ENCODE measurements at places on chromosomes 11 and 22.

- DNase-seq: no peak
Observed at GRCh38 chr11:2798951-2799761, 86.4 kb downstream of the CDKN1C start.

DNA sequence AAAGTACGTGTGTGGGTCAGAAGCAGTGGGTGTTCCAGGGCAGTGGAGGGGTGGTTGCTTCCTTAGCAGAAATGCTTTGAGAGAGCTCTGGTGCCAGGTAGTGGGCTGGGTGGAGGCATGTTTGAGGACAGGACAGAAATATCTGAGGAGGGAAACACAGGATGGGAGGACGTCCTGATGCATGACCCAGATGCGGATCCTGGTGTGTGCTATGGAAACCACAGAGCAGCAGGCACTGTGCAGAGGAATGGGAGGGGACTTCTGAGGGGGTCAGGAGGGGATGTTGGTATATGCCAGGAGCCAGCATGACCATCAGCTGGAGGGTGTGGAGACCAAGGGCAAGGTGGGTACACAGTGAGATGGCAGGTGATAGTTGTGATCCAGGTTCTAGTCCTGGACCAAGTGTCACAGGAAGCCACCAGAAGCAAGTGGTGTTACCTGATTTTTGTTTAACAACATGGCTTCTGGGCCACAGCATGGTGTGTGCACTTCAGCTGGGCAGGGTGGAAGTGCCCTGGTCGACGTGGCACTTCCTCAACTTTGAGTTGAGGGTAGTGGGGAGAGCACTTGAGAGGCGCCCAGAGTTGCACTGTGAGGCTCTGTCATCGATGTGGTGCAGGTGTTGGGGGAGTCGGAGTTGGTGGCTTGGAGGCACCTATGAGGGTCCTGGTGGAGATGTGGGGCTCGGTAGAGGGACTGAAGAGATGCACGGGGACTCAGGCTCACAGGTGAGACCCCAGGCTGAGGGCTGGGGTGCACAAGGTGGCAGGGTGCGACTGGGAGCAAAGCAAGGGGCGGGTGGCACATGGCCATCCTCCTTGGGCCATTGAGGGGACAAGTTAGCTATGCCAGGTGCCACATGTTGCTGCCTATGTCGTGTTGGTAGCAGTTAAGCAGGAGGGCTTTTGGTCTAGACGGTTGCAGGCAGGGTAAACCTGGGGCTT, 7.5 kb downstream of the DGCR8 start:
- no peak for DNase-seq

GRCh38 chr11:10379871-10380568, 75.0 kb upstream of the AMPD3 start:
- no peak for DNase-seq

- DNase-seq: no peak
Observed at GRCh38 chr22:49083607-49084006, 744.1 kb downstream of the BRD1 start.

GRCh38 chr11:92464822-92465221, 240.2 kb downstream of the FAT3 start:
- DNase-seq: no peak

DNA sequence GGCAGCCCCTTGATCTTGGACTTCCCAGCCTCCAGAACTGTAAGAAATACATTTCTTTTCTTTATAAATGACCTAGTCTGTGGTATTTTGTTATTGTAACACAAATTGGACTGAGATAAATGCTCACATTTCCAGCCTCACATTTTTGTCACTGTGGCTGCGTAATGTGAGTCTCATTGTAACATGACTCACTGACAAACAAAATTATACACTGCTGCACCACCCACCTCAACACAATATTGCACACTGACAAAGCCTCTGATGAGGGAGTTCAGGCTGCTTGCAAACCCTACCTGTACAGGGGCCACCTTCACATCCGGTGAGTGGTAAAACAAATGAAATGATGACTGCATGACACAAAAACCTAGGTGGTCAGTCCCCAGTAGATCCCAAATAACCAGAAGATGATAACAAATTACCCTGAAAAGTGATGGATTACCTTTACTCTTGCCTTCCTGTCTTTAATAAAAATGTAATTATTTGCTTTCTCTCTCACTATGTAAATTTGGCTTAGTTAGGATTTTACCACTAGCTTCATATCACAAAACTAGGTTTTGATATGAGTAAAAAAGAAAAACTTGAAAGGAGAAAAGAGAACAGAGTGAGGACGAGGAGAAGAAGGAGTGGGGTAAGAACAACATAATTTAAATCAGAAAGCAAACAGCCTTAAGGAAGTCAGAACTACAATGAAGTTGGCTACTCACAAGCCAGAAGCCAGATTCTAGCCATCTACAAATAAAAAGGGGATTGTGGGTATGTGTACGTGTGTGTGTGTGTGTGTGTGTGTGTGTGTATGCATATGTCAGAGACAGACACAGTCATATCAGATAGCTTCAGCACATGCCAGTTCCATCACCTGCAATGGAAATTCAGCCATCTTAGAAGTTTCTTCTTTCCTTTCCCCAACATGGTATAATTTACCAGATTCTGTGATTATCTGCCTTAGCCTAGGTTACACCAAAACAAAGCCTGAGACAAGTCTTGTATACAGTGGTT, 53.4 kb upstream of the SESN3 start:
- DNase-seq: no peak

DNA sequence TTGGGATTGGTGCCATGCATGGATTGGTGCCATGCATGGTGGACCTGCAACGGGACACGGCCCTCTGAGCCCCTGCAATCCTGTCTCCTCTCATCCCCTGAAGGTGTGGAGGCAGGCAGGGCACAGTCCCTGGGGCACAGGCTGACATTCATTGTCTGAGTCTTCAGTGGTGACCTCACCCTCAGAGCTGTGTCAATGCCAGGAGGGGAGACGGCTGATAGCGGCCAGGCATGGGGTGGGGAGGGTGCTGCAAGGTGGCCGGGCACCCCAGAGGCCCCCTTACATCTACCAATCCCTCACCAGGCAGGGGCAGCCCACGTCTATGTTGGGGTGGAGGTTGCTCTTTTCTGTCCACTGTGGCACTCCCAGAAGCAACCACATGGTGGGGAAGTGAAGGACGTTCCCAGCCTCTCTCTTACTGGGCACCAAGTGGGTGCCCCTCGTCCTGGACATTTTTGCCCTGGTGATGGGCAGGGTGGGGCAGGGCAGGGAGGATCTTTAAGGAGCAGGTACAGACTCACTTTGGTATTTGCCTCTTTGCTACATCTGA, 47.6 kb downstream of the NECTIN1 start:
- no peak for DNase-seq

DNA sequence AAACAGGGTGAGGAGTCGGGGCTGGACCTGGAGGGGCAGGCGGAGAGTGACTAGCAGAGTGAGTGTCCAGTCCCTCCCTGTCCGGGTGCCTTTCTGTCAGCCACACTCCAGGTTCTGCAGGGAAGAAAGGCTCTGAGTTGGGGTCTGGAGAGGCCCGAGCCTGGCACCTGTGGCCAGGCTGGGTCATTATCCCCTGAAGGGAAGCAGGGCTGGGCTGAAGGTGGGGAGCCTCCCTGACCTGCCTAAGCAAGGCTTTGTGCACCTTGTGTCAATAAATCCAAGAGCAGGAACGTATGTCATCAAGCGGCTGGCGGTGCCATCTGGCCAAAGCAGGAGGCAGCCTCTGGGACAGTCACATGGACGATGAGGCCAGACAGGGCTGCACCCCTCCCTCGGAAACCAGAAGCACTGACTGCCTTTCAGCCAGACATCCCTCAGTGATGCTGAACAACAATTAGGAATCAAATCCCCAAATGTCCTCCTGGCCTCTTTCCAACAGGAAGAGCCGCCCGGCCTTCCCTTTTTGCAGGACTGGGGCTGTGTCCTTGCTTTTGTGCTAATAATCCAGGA, 73.9 kb upstream of the FGF3 start:
- no peak for DNase-seq

DNA sequence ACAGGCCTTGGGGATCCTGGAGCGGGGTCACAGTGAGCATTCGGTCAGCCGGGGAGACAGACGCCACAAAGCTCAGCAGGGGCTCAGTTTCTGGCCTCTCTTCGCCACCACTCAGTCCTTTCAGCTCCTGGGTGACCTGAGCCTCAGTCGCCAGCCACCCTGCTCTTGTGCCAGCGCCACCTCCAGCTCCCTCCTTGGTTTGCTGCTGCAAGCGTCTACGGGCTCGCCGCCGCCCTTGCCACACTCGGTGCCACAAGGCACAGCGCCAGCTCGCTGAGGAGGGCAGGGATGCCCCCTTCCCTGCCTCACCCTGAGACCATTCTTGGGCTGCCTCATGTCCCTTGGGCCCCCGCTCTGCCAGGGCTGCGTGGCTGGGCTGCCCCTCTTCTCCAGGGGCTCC, 1.5 kb upstream of the EEF1G start:
- no peak for DNase-seq

GRCh38 chr22:50007057-50007511, 5.5 kb downstream of the IL17REL start:
- no peak for DNase-seq

DNA sequence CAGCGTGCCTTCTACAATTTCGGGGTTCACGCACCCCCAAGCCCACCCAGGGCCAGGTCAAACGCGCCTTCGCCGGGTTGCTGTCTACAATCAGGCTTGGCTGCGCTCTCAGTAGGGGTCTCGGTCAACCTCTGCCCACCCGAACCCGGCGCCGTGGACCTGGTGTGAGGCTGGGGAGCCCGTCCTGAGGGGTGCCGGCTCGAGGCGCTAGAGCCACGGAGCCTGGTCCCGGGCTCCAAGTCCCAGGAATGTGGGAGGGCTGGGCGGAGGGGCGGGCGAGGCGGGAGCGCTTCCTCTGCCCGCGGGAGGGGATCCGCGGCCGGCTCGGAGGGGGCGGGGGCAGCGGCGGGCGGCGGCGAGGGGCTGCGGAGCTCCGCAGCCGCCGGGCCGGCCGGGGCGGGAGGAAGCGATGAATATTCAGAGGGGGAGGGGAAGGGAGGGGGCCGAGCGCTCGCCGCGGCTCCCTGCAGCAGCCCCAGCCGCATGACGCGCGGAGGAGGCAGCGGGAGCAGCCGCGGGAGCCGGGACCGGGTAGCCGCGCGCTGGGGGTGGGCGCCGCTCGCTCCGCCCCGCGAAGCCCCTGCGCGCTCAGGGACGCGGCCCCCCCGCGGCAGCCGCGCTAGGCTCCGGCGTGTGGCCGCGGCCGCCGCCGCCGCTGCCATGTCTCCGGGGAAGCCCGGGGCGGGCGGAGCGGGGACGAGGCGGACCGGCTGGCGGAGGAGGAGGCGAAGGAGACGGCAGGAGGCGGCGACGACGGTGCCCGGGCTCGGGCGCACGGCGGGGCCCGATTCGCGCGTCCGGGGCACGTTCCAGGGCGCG, at the start of gene PTPRJ:
TSS of gene PTPRJ (plus strand) at position 472 of the 819 bp plus-strand sequence. CDS start 354 bp downstream, outside the sequence.
- DNase-seq: no peak

DNA sequence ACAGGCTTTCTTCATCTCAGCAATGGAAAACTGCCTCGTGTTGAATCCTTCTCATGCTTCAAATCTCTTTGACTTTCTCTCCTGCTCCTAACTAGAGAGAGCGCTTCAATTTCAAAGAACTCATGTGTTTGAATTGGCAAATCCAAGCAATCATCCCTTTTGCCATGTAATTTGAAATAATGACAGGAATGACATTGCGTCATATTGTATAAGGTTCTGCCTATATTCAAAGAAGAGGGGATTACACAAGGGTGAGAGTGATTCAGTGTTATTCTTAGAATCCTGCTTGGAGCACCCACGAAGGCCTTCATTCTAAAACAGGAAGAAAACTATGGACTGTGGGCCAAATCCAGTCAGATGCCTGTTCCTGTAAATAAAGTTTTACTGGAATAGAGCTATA, 720.6 kb downstream of the JRKL start:
- no peak for DNase-seq

DNA sequence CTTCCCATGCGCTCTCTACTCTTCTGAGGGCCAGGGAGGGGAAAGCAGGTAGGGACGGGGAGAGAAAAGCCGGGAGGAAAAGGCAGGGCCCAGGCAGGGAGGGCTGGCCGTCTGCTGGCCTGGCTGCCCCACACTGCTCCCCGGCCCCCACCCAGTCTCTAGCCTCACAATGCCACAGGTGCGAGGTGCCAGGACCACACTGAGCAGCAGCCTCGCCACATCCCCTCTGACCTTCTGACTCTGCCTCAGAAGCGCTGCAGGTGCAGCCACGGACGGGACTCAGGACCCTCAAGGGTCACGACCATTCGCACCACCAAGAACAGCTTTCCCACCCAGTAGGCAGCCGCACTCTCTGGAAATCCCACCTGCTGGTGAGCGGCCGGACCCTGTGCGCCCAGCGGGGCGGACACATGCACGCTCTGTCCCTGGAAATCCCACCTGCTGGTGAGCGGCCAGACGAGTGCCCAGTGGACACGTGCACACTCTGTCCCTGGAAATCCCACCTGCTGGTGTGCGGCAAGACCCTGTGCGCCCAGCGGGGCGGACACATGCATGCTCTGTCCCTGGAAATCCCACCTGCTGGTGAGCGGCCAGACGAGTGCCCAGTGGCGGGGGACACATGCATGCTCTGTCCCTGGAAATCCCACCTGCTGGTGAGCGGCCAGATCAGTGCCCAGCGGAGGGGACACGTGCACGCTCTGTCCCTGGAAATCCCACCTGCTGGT, 20.1 kb downstream of the TOLLIP start:
- no peak for DNase-seq

- no peak for DNase-seq
Observed at GRCh38 chr11:77418155-77418970, 55.5 kb downstream of the PAK1 start.

- DNase-seq: no peak
Observed at GRCh38 chr22:45781966-45782365, 110.3 kb downstream of the ATXN10 start.

GRCh38 chr22:16956290-16956689, 51.7 kb downstream of the GAB4 start:
- no peak for DNase-seq

GRCh38 chr11:7587712-7588111, 73.9 kb downstream of the PPFIBP2 start:
- no peak for DNase-seq

- DNase-seq: no peak
Observed at GRCh38 chr22:25404556-25404927, 159.9 kb upstream of the GRK3 start.
